ENCODE measurements at places on chromosomes 2 and 18.

DNA sequence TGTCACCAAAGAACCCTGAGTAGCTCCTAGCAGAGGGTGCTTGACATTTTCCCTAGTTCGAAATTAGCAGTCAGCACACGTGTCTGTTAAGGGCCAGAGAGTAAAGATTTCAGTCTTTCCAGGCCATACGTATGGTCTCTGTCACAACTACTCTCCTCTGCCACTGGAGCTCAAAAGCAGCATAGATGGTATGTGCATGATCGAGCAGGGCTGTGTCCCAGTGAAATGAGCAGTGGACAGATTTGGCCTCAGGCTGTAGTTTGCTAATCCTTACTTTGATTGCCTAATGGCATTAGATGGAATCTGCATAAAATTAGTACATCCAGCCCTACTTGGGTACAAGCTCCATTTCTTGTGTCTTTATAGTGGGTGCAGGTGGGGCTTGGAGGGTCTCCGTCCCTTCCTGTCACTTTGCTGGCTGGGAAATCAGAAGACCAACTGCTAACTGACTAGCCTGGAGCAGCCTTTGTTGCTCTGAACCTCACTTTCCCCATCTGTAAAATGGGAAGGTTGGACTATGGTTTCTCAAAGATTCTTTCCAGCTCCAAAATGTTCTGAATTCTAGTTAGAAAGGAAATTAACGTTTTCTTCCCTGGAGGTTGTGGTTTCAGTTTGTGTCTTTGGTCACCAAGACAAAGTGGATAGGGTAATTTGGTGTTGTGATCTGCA, 108.5 kb downstream of the GLI2 start:
- no peak for DNase-seq

DNA sequence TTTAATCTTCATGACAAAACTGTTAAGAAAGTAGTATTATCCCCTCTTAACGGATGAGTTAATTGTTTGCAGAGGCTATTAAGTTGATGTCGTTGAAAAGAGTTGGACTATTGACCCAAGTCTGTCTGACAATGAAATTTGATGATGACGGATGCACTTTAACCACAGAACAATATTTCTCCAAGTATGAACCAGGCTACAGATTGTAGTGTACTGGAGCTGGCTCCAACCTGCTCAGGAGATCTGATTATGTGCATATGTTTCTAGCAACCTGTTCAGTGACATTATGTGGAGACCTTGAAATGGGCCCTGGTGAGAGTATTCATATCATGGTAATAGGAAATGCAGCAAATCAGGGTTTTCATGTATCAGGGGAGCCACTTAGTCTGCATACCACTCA, 174.1 kb downstream of the CDH7 start:
- no peak for DNase-seq

GRCh38 chr2:9637330-9637729, 6.5 kb upstream of the YWHAQ start:
- peak; percentile 35 for DNase-seq

- peak; percentile 36 for DNase-seq
These were observed 3.8 kb downstream of the LIPG start for GRCh38 chr18:49565612-49566011.

DNA sequence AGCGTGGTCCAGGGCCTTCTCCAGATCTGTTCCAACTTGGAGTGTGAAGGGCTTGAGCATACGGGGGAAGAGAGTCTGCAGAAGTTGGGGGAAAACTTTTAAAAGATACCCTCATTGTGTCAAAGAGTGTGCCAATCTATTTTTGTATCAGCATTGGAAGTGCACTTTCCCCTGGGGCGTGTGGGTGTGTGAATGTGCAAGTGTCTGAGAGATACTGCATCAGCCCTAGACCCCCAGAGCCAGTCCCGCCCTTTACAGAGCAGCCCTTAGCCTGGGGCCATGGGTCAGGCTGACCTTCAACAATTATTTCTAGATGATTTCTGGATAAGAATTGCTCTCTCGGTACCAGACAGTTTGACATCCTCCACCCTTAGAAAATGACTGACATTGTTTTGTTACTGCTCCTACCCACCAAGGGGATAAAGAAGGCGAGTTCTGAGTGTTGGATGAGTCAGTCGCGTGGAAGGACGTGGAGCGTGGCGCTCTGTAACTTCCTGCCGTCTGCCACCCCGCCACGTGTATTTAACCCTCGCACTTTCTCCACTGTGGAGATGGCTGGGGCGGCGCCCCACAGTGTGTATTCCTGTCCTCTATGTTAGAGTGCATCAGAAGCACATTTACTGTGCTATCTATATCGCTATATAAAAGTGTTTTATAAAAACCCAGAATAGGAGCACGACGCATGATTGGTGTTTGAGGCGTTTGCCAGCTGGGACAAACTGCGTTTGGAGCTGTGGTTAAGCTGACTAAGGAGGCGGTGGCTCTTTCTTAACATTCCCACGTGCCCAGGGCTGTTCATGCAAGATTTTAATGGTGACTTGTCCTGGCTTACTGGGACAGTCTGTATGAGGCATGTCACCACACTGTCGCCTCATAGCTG, 122.6 kb downstream of the CABLES1 start:
- DNase-seq: no peak

DNA sequence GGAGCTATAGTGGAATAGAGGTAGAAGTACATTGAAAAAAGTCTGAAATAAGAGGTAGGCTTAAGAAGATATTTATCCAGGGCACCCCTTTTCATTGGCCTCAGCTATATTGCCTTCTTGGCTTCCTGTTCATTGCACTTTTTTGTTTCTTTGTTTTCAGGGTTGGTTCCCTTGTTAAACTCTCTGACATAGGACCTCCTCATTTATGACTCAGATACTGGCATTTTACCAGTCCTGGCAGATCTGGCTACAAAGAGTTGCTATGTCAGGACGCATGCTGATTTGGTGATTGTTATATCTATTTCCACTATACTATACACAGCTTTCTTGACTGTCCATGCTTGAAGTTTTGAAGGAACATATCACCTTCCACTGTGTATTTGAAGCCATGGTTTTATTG, 60.0 kb downstream of the GCA start:
- DNase-seq: peak; percentile 85

GRCh38 chr2:84970868-84971509, at the start of gene KCMF1:
Gene KCMF1, plus strand, starts transcription at chr2:84971161. Its CDS starts 291 bp downstream, at chr2:84971452.
- DNase-seq: no peak

- DNase-seq: no peak
These were observed 2.8 kb downstream of the ECEL1 start for GRCh38 chr2:232484628-232485347.

GRCh38 chr18:59911600-59911999, 11.8 kb downstream of the PMAIP1 start:
- no peak for DNase-seq

GRCh38 chr2:191190435-191190834, 39.6 kb upstream of the STAT4 start:
- DNase-seq: no peak

DNA sequence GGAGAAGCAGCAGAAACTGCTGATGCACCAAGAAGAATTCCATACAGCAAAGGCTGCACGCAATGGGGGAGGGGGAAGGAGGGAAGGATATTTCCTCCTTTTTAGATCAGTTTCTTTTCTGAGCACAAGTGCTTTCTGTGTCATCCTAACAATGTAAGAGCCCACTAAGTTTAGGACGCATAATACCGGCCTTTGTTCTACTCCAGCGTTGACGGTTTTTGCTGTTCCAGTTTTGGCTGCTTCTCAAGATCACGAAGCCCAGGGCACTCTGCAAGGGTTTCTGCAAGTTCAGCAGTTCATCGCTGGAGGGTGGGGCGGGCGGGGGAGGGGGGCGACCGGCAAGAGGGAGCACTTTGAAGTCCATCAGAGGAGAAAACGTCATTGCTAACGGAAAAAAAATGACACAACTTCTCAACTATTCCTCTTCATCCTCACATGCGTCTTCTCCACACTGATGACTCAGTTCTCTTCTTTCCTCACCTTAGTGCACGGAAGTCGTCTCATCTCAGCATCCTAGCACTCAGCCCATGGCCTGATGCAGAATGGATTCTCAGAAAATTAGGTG, 8.7 kb downstream of the FAM178B start:
- no peak for DNase-seq

DNA sequence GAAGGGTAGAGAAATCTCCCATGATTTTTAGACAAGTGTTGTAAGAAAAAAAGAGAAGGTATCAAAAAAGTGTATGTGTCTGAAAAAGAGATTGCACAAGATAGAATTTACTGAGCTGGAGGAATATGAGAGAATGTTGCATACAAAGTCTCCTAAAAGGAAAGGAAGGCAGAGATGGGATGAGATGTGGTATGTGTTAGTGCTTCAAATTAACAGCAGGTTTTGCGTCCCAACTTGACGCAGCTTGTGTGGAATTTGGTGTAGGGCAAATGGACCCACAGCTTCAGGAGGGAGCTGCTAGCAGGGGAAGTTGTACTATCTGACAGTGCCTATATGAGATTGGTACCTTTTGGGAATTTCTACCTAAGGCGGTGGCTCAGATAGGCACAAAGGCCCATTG, 9.0 kb upstream of the RASGRP3 start:
- DNase-seq: no peak

- no peak for DNase-seq
These were observed 2.7 kb downstream of the ERFE start for GRCh38 chr2:238161291-238162051.

- DNase-seq: no peak
These were observed 48.7 kb upstream of the RGPD4 start for GRCh38 chr2:107777974-107778373.

DNA sequence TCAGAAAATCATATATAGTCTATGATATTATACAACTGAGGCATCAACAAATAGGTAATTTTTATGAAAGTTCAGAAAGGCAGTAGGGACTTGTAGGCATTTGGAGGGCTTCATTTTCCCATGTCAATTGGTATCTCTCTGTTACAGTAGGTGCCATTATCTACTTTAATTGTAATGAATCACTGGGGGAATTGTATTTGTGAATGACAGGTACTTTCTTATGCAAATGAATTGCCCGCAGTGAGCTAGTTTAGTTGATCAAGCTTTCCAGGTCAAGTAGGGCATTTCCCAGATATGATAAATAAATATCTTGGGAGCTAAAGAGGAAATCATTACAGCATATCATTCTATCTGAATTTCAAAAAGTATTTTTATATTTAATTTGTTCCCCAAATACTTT, 1116.3 kb downstream of the DPP10 start:
- DNase-seq: no peak

GRCh38 chr2:121501031-121501430, 29.6 kb upstream of the RNU4ATAC start:
- DNase-seq: peak; percentile 92

DNA sequence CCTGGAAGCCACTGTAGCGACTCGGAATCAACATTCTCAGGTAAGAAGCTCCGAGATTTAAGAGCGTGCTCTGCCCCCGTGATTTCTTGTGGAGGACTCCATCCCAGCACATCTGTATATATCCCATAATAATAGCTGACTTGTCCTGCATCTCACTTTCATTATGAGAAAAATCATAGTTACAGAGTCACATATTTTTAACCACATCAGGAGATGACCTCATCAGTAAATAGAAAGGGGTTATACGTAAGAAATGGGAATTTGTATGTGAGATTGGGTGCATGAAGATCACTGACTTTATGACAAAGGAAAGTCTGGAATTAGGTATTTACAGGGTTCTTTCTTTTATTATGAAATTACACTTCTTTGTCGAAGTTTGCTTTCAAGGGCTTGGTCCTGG, 16.4 kb upstream of the TMEM18 start:
- DNase-seq: no peak

DNA sequence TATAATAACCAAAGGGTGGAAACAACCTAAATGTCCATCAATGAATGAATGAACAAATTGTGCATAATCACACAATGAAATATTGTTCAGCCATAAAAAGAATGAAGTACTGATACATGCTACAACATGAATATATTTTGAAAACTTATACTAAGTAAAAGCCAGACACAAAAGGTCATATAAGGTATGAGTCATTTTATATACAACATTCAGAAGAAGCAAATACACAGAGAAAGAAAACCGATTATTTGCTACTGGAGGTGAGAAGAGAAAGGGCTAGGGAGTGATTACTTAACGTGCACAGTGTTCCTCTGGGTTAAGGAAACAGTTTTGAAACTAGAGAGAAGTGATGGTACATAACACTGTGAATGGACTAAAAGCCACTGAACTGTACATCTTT, 105.3 kb downstream of the GORASP2 start:
- no peak for DNase-seq

DNA sequence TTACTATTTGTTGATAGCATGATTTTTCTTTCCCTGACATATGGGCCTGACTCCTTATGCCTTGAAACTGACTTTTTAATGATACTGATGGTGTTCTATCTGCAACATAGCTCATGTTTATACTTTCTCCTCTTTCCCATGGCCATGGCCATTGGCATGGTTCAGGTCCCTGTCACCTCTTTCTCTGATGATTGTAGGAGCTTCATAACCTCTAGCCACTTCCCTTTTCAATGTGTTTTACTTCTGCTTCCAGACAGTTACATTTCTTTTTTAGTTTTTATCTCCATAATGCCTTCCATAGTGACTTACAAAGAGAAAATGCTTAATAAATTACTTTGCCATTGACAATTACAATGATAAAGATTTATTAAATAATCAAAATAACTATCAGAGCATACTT, 177.9 kb upstream of the SETBP1 start:
- no peak for DNase-seq

DNA sequence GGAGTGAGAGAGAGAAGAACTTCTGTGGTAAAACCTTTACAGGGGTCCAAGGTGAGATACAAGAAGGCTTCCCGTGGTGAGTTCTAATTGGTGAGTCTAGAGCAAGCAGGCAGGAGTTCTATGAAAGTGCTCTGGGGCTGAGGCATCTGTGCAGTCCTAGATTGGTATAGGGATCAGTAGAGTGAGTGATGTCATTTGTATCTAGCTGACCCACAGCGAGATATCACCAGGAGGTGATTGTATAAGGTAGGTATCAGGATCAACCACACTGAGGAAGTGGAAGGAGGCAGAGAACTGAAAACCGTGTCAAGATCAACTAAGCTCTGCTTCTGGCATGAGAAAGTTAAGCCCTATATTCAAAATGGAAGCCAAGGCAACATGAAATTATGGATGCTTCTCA, 1648.9 kb upstream of the TMEFF2 start:
- no peak for DNase-seq

GRCh38 chr2:54675738-54676137, 47.7 kb upstream of the EML6 start:
- no peak for DNase-seq

DNA sequence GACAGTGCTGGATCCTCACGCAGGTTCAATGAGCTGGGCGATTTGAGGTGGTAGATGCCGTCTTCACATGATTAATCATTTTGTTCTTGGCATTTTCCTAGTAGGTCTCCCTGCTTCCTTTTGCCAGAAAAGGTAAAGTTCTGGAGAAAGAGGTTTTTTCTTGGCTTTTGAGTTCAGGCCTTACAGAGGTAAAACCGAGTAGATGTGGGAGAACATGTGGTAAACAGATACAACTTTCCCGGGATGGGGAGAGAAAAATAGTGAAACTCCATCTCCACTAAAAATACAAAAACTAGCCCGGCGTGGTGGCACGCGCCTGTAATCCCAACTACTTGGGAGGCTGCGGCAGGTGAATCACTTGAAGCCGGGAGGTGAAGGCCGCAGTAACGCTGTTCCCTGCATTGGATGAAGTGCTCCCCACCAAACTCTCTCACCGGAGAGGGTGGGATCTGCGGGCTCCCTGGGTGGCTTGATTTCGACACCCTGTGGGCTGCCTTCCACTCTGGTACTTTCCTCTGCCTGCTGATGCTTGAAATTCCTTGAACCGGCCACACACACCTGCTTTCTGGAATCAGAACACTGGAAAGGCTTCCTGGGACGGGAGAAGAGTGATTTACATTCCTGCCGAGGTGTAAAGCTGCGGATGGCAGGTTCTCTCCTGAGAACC, 88.8 kb downstream of the ACTR3 start:
- DNase-seq: no peak

- no peak for DNase-seq
These were observed 16.4 kb downstream of the EDAR start for GRCh38 chr2:108972663-108973062.

- no peak for DNase-seq
These were observed at the start of gene OR6B3 for GRCh38 chr2:240053173-240054155. Gene OR6B3, minus strand, starts transcription at chr2:240053521.

All from astrocyte of the cerebellum (primary cell).